ENCODE measurements at places on chromosomes 5 and 9. TPM values are rescaled to one million over a fixed set of nuclear protein-coding genes. Genes with fewer than 3 reads are reported as not detected.

The SLC34A1 gene
- not detected for total RNA-seq

The TPPP gene
- 0.13 TPM for total RNA-seq

The FOXD1 gene
- total RNA-seq: 73.4 TPM

The SRA1 gene
- total RNA-seq: 41.9 TPM

The RFESD gene
- total RNA-seq: 2.3 TPM

The PCDHGA4 gene
- total RNA-seq: 0.27 TPM

The CERT1 gene
- total RNA-seq: 36.5 TPM

The PCDHGC5 gene
- total RNA-seq: 1.4 TPM

The PCDHA11 gene
- 8.2 TPM for total RNA-seq

The OTP gene
- not detected for total RNA-seq

The PCDHGB1 gene
- 1.4 TPM for total RNA-seq

The FAM78A gene
- total RNA-seq: 1.0 TPM

The BSPRY gene
- not detected for total RNA-seq

The OMD gene
- total RNA-seq: 31.1 TPM

The HAND1 gene
- not detected for total RNA-seq

The ADRB2 gene
- total RNA-seq: 7.1 TPM

The IRGM gene
- not detected for total RNA-seq

The SLC25A2 gene
- total RNA-seq: 0.81 TPM

The HMGCR gene
- 50.3 TPM for total RNA-seq

The SPATA31E1 gene
- not detected for total RNA-seq

The PCDHA9 gene
- total RNA-seq: 1.7 TPM

The LCN1 gene
- total RNA-seq: not detected

The TMEM252 gene
- not detected for total RNA-seq

The FBXO4 gene
- total RNA-seq: 4.2 TPM

The BOD1 gene
- total RNA-seq: 70.7 TPM

The WDR70 gene
- total RNA-seq: 37.2 TPM

The PRR16 gene
- 18.3 TPM for total RNA-seq

The CATSPER3 gene
- not detected for total RNA-seq

The DMGDH gene
- 2.4 TPM for total RNA-seq

The GCNT1 gene
- total RNA-seq: 8.6 TPM

The PTRH1 gene
- total RNA-seq: 10.6 TPM

The CYLC2 gene
- total RNA-seq: not detected

The ISOC1 gene
- 7.2 TPM for total RNA-seq

The GARNL3 gene
- 6.0 TPM for total RNA-seq

The NIPAL4 gene
- total RNA-seq: 2.3 TPM

The ZFP62 gene
- total RNA-seq: 21.7 TPM

The ABO gene
- not detected for total RNA-seq

The ITK gene
- total RNA-seq: not detected

The TUT7 gene
- 30.2 TPM for total RNA-seq

The IFNA13 gene
- total RNA-seq: not detected

The C5orf34 gene
- total RNA-seq: 1.5 TPM

The CA9 gene
- total RNA-seq: not detected

The LHX6 gene
- total RNA-seq: not detected

The FCHO2 gene
- total RNA-seq: 41.5 TPM

The CERCAM gene
- 128 TPM for total RNA-seq

The IL7R gene
- 0.44 TPM for total RNA-seq

The CAPSL gene
- total RNA-seq: not detected

The HRH2 gene
- not detected for total RNA-seq

The NME5 gene
- total RNA-seq: 1.7 TPM

The PCDHA7 gene
- 2.0 TPM for total RNA-seq

Measured in osteocyte (in vitro differentiated cells).